ENCODE measurements at places on chromosomes 2 and 18.
A peak's percentile ranks its signal among the peaks of the same experiment; 100 is the strongest.

DNA sequence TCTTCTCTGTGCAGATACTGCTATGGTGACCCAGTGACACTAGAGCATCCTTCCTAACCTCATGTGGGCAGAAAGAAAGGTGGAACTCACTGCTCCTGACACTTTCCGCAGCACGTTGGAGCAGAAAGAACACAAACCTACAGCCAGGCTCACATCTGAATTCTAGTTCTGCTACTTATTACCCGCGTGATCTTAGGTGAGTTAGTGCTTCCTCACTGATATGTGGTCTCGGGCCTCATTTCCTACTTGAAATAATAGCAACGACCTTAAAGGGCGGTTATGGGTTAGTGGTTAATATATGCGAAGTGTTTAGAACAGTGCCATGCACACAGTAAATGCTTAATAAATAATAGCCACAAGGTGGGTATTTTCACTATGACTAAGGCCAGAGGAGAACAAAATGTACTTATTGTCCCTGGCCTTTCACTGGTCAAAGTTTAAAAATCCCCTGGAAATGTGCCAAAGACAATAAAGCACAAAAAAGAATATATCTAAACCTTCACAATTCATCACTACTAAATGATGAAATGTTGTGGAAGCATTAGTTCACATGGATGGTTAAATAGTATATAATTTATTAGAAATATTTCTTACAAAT, 66.6 kb downstream of the MYOM1 start:
- no peak for DNase-seq

DNA sequence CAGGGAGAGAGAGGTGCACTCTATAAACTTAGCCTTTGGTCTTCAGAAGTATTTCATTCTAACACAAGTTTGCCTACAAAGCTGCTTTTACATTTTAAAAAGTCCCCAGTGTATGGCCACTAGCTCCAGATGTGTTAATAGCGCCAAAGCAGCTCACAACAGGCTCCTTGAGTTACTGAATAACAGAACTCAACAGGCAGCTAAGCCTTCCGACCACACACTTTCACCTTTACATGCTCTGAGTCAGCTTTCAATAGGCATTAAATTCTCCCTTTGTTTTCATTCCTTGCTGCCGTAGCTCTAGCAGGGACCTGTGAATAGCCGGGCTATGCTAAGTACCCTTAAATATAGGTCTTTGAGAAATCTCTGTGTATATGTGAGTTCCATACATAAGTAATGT, 262.8 kb upstream of the PARD3B start:
- DNase-seq: peak; percentile 92

DNA sequence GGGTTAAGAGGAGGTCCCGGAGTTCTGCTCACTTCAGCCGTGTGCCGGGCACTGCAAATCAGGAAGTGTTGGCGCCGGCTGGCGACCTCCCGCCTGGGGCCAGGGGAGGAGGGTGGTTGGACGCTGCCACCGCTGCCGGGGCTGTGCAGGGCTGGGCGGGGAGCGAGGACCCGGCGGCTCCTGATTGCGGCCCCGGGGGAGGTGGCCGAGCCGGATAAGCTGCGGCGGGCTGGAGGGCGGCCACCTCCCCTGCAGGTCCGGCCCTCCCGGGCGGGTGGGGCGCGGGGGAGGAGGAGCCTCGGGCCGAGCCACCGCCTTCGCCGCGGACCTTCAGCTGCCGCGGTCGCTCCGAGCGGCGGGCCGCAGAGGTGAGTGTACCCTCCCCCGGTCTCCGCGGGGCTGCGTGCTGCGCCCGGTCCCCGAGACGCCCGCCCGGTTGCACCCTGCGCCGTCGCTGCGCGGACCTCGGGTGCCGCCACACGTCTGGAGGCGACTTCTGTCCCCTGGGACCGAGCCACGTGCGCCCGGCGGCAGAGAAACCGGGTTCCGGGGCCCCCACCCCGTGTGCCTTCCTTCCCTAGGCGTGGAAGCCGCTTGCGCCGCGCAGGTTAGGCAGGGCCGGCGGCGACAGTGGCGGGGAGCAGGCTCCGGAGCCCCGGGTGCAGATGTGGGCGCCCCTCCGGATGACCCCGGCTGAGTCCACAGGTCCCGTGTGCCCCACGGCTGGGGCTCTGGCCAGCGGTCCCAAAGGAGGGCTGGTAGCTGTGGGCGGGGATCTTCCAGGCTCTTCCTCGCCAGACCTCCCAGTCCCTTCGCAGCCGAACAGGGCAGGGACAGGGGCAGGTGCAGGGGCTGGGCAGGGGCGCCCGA, at the start of gene STEAP3:
STEAP3 (plus strand) TSS at position 314 of the 870 bp plus-strand sequence. CDS start 7,179 bp downstream, outside the sequence.
- DNase-seq: peak; percentile 94

DNA sequence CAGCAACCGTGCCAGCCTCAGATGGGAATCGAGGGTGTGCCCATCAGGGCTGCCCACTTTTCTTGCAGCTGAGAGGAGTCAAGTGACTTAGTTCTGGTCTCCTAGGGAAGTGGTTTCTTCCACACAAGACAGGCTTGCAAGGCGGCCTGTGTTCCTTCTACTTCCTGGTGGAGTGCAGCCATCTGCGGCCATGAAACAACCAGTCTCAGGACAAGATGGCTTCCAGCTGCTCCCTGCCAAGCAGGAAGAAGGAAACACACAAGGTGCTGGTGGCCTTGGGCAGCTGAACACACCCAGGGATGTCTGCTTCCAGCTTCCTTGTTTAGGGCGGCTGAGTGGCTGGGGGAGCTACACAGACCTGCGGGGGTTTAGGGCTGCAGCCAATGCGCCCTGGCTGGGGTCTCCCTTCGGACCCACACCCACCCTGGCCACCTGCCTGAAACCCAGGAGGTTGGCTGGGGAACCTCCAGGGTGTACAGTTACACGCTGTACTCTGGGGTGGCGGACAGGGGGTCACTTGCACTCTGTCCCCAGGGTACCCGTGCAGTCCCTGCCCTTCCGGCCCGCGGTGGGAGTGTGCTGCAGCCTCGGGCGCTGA, 34.7 kb downstream of the PTPN18 start:
- DNase-seq: peak; percentile 25

DNA sequence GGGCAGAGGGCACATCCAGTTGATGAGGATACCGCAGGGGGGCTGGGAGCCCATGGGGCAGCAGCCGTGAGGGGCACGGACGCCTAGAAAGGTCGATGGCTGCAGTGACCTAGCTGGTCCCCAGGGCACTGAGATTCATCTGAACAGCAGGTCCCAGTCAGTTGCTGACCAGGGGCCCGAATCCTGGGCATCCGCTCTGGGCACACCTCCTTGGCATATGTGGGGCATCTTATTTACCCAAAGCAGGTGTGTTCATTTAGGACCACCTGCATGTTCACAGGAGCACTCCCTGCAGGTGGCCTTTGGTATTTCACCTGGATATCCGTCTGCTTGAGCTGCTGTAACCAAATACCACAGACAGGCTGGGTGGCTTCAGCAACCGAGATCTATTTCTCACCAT, 72.0 kb upstream of the ODC1 start:
- peak; percentile 17 for DNase-seq

GRCh38 chr2:3575534-3576262, 638 bp downstream of the RPS7 start:
- DNase-seq: peak; percentile 46
